ENCODE measurements at places on chromosomes 3 and 15.

- DNase-seq: no peak
Measured at GRCh38 chr15:78148392-78149067, 632 bp upstream of the IDH3A start.

DNA sequence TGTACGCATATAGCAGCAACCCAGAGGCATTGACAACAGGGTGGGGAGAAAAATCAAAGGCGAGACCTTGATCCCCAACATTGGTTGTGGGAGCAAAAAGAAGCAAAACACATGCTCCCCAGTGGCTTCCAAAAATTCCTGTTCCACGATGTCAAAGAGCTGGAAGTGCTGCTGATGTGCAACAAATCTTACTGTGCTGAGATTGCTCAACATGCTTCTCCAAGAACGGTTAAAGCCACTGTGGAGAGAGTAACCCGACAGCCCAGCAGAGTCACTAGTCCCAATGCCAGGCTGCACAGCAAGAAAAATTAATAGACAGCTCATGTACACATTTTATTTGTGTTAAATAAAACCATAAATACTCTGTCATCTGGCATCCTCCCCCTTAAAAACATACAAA, 179.9 kb upstream of the PFN2 start:
- DNase-seq: no peak

- peak; percentile 30 for DNase-seq
Measured at GRCh38 chr3:64190517-64191515, 34.5 kb downstream of the PRICKLE2 start.

DNA sequence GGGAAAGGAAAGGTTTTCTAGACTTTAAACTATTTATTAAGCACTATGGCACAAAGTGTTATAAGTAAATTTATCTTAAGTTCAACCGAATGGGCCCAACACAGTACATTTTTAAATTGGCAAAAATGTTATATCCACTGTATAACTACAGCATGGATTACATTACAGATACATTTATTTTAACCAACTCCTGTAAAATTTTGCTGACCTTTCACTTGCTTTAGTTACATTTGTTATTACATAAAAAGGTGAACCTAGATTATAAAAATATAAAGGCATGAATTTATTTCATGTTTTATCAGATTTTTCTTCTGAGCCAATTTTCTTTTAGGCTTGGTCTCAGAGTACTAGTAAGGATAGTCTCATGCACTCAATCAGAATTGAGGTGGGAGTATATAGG, 221.9 kb upstream of the GBE1 start:
- DNase-seq: no peak

DNA sequence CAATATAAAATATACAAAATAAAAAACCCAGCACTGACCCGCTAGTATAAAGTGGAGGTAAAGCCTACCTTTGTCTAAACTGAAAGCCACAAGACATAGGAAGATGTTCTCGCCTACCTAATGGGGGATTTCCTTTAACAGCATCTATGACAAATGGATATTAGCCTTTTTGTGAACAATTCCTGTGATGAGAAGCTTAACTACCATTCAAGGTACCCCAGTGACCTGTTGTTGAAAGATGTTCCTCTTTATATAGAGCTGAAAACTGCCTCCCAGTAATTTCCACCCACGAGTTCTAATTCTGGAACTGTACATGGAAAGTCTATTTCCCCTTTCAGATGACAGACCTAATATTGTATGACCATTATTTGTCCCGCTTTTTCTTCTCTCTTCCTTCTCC, 109.8 kb upstream of the RASGRP1 start:
- DNase-seq: no peak

DNA sequence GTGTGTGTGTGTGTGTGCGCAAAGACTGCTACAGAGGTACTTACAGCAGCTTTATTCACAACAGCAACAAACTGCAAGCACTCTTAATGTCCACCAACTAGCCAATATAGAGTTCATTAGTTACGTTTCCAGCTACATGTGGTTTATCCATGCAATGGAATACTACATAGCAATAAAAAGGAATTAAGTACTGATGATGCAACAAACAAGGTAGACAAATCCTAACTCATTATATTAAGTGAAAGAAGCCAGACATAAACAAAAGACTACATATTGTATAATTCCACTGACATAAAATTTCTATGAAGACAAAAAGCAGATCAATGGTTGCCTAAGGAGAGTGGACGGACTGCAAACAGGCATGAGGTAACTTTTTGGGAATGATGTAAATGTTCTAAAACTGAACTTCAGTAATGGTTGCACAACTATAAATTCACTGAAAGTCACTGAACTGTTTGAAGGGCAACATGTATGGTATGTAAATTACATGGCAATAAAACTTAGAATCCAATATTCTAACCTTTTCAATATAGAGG, 433.7 kb downstream of the SHQ1 start:
- no peak for DNase-seq

DNA sequence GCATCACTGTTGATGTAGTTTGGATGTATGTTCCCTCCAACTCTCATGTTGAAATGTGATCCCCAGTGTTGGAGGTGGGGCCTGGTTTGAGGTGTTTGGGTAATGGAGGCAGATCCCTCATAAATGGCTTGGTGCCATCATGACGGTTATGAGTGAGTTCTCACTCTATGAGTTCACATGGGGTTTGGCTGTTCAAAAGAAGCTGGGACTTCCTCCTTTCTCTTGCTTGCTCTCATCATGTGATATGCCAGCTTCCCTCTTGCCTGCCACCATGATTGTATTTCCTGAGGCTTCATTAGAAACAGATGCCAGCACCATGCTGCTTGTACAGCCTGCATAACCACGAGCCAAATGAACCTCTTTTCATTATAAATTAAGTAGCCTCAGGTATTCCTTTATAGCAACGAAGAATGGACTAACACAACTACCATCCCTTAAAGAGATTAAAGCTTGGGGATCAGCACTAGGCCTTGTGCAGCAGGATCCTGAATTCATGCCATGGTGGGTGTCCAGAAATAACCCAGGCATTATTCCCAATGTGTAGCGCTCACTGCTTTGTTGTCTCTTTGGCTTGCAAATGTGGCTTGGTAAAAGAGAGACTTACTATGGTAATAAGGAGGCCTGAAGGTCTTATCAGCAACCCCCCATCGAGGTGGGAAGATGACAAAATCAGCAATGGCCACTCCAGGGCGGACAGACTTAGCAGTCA, 41.9 kb downstream of the NDUFB4 start:
- DNase-seq: peak; percentile 27

DNA sequence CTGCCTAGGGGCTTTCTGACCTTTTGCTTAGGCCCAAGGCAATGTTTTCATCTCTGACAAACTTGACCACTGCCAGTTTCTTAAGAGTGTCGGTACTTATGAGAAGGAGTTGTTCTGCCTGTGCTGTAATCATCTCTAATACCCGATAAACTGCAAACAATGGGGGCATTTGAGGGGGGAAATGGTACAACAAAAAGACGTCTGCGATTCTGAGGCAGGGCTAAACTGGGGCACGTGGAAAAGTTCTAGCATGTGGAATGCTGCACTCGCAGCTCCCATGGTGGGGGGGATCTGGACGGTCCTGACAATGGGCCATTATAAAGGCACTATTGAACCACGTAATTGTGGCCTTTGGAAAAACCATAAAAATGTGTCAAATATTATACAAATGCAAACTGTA, 73.1 kb upstream of the SAMMSON start:
- DNase-seq: no peak

DNA sequence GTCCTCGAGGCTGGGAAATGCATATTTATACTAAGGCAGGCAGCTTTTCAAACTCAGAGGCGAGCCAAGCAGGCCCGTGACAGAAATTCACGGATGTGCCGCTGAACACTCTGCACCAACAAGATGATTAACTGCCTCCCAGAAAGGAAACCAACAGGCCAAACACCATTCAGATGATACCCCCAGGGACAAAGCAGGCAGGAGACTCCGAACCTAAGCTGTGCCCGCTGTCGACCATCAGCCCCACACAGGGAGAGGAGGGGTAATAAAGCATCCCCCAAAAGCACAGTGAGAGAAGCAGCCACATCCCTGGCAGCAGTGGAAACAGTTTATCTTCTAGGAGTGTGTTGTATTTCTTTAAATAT, 31.8 kb downstream of the ADAMTS17 start:
- DNase-seq: no peak

DNA sequence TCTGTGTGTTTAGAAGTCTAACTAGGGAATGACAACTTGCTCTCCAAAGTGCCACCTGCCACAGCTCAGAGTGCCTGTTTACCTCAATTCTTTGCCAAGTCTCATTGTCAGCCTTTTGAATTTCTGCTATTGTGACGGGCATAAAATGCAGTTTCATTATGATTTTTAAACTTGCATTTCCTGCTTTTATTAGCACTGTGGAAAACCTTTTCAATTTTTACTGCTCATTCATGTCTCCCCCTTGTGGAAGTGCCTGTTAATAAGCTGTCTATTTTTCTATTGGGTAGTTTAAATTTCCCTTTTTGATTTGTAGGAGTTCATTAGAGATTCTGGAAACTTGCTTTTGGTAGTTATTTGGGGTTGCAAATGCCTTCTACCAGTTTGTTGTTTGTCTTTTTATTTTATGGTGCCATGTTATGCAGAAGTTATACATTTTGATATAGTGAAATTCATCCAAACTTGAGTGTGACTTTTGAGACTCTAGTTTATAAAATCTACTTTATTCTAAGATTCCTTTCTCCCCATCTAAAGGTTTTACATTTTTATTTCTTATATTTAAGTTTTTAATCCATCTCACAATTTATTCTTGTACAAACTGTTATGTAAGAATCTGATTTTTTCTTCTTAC, 53.9 kb upstream of the FRMD4B start:
- peak; percentile 40 for DNase-seq

DNA sequence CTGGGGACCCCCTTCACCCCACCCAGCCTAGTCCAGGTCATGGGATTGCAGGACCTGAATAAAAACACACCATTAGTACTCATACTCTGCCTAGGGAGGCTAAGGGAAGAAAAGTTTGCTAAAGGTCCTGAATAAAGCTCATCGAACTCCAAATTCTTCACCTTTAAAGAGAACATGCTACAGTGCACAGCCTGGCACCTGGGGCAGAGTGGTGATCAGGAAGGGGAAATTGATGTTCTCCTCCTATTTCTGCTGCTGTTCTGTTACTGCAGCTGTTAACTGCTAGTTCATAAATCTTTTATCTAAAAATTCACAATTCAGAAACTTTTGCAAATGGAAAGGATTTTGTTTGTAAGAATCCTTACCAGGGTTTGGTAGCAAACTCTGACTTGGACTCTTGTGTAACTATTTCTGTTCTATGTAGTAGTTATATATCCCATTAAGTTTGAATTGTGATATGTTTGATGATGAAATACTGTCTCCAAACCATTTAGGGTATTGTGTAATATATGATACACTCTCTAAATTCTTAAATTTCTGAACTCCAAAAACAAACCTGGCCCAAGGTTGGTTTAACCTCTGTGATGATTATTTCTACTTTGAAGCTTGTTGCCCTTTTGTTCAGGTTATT, 27.9 kb downstream of the MCTP2 start:
- DNase-seq: peak; percentile 93

- DNase-seq: no peak
Measured at GRCh38 chr15:41870689-41871081, 23.2 kb downstream of the SPTBN5 start.

DNA sequence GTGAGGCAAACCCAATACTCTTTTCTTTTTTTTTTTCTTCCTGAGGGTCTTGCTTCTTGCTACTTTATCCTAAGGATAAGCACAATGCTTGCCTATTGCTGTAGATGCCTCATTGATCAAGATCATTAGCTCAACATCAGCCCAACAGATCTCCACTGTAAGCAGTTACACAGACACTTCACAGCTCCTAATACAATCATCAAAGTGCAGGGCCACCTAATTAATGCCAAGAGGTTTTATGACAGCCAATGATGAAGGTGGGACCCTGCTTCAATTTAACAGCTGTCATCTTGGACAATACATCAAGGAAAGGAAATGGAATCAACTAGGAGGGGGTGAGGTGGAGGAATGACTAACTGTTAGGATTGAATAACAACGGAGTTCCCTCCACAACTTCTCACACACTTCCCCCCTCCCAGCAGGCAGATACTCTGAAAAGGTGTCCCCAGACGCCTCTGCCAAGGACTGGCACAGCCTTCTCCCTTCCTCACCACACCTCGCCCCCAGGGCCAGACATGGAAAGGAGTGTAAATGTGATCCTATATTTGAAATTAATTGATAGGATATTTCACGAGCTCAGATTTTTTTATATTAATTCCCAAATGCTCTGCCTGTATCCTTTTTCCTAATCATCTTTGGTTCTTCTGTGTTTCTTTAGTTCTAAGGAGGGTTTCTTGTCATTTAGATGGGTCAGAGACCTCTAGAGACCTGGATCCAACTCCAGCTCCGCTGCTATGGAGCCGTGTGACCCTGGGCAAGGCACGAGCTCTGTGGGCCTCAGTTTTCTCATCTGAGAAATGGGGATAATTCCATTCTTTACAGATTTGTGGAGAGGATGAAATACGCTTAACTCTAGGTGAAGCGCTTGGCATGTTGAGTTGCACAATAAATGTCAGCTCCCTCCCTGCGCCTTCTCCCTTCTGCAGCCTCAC, 1.2 kb downstream of the DCLK3 start:
- DNase-seq: no peak

GRCh38 chr3:84601303-84601702, 357.5 kb upstream of the CADM2 start:
- no peak for DNase-seq

- DNase-seq: no peak
Measured at GRCh38 chr3:175163686-175164085, 304.6 kb downstream of the NAALADL2 start.

DNA sequence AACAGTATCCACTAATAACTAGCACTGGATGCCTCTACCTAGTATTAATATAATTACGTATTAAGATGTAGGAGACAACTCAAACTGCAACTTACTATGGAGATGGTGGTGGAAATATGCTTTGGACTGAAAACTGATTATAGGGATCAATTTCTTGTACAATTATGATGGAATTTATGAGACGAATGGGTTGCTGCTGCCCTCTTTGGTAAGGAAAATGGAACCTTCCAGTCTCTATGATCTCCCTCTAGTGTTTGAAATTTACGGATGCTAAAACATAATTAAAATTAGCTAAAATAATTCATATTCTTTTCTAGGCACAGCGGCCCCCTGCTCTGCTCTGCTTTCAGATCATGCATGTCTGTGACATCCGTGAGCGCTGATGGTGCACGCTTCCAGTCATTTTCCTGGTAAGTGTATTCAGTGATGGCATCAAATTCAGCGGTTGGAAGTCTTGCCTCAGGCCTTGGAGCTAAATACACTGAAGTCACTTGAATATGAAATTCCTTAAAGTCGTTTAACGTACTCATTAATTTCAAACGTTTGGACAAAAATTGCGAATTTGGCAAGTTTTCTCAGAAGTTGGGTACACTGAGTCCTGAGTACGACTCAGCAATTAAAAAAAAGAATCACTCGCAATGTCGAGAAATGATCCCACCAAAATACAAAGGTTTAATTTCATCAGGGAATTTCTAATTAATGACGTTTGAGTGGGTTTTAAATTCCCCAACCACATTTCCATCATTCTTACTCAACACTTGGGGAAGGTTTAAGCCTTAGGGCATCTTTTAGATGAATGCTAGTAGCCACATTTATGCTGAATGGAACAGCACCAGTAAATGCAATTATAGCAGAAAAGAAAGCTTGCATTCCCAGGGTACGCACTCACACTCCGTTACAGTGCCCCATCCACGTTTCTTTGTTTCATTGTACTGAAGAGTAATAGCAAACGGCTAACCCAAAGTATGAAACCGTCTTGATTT, 132.6 kb downstream of the NR2F2 start:
- no peak for DNase-seq

GRCh38 chr15:58877999-58878825, 55.3 kb downstream of the SLTM start:
- no peak for DNase-seq

GRCh38 chr3:141909408-141909807, 33.0 kb downstream of the ATP1B3 start:
- no peak for DNase-seq

Measured in AML-193 (cell line).